SW 1271 (cell line): ENCODE measurements at places on chromosomes 12 and 14.

DNA sequence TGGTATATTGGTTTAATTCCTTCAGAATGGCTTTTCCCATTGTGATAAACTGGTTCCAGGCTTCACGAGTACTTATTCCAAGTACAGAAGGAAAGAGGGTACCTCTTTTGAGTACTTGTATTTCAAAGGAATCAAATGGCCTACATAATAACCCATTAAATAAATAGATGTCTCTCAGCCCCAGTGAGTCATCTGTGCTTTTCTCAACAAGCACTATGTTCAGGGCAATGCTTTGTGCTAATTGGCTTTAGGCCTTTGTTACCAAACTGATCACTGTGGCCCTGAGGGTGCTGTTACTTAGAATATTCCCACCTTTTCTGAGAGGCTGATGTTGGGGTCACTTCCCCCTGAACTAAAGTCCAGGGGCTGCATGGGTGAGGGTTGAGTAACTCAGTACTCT, 107.1 kb downstream of the LRRK2 start:
- DNase-seq = no peak

- DNase-seq = peak; percentile 96
Measured at GRCh38 chr12:104280717-104281458, 22.7 kb upstream of the EID3 start.

GRCh38 chr12:15044471-15044870, 71.6 kb downstream of the PDE6H start:
- DNase-seq = no peak

DNA sequence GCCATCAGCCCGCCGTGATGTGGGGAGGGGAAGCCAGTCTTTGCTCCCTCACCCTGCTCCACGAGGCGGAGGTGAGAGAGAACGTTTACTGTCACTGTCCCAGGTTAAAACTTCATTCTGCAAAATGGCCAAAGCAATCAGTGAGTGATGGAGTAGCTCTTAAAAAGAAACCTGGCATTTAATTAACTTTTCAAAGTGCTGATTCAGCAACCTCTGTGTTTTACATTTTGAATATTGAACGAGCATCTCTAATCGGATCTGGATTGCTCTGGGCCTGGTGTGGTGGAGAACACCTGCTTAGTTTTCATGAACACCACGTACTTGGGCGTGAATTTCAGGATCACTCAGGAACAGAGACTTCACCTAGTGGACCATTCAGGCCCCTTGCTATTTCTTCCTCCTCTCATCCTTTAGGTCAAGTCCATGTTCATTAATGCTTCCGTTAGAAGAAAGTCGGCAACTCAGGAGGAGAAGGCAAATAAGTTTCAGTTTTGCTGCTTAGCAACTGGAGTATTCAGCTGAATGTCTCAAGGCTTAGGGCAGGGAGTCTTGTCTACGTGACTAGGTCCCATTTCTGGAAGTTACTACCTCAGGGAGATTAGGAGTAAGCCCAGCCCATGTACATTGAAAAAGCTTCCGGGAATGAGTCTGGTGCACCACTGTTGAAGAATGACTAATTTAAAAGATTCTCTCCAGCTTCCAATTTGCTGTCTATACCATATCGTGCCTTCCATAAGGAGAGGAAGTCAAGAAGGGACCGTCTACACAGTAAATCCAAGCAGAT, 68.2 kb downstream of the IFT43 start:
- DNase-seq = no peak

- no peak for DNase-seq
Measured at GRCh38 chr12:100141998-100142850, 450 bp downstream of the BLTP3B start.

GRCh38 chr14:101851736-101852405, 90.4 kb downstream of the PPP2R5C start:
- DNase-seq = no peak

- no peak for DNase-seq
Measured at GRCh38 chr12:110546339-110546738, 36.8 kb downstream of the PPTC7 start.

GRCh38 chr14:64804754-64805260, 74.9 kb downstream of the SPTB start:
- no peak for DNase-seq

DNA sequence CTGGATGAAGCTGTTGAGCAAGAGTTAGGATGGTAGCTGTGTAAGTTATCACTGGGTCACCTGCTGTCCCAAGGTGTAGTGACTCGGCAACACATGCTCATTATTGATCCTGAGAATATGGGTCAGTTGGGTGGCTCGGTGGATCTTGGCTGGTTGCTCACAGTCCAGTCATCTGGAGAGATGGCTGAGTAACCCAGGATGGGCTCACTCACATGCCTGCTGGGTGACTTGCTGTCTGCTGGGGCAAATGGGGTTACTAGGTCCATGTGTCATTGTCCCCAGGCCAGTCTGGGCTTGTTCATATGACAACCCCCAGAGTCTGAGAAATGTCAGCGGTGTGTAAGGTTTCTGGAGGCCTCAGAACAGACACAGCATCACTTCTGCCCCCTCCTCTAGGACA, 69.5 kb downstream of the SLC15A4 start:
- no peak for DNase-seq

GRCh38 chr14:61569812-61570548, 125.3 kb upstream of the HIF1A start:
- no peak for DNase-seq

GRCh38 chr12:78248321-78248720, 417.6 kb downstream of the NAV3 start:
- DNase-seq = no peak

GRCh38 chr14:37889087-37889486, 293.7 kb downstream of the TTC6 start:
- DNase-seq = no peak

- DNase-seq = no peak
Measured at GRCh38 chr12:52838609-52839435, 4.7 kb upstream of the KRT79 start.

DNA sequence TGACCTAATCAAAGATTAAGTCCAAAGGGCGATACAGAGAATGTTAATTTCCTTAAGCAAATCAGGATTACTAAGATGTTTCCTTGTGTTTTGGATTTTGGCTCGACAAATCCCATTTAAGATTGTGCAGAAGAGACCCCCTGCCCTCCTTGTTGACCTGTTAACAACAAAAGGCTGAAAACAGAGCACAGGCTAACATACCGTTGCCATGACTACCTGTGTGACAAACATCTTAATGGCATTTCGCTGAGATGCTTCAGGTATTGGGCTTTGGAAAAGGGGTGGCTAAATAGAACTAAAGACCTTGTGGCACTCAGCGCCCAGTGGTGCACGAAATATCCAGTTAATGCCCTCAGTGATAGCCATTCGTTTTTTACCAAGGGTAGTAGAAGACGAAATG, 1532.3 kb upstream of the TMEM132C start:
- no peak for DNase-seq

DNA sequence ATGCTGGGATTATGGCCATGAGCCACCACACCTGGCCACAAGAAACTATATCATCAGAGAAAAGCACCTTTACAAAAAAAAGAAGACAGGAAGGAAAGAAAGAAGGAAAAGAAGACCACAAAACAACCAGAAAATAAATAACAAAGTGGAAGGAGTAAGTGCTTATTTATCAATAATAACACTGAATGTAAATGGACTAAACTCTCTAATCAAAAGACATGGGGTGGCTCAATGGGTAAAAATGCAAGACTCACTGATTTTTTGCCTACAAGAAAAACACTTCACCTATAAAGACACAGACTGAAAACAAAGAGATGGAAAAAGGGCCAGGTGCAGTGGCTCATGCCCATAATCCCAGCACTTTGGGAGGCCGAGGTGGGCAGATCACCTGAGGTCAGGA, 65.7 kb downstream of the MAPKAPK5 start:
- no peak for DNase-seq

GRCh38 chr14:80987235-80988032, 32.0 kb downstream of the TSHR start:
- peak; percentile 65 for DNase-seq

- no peak for DNase-seq
Measured at GRCh38 chr14:75821831-75822521, 159.8 kb downstream of the TGFB3 start.

- no peak for DNase-seq
Measured at GRCh38 chr12:56998981-56999380, 7.4 kb downstream of the ZBTB39 start.

DNA sequence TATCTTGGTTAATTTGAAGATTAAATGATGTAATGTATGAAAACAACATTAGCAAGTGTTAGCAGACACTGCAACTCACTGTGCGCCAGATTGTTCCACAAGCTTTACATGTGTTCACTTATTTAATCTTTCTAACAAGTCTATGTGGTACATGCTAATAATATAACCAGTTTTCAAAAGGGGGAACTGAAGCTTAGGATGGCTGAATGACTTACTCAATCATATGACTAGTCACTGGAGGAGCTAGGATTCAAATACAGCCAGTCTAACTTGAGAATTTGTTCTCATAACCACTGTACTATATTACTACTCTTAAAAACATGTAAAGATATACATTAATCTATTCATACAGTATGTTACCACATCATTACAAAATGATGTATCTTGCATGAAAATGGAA, 60.5 kb upstream of the LRIG3 start:
- no peak for DNase-seq

DNA sequence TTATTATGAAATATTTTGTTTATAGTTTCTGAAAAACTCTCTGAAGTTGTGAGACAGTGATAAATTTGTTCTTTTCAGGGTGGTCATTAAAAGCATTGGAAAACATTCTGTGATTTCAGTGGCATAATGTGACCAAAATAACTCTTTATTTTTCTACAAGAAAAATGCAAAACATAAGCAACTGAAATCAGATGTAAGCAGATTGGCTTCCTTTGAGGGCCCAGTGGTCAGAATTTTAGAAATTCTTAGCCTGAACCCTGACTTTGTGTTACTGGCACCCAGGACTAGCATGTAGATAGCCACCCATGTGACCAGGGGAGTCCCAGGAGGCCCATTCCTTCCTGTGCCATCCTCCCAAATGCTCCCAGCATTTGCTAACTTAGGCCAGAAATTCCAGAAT, 145.6 kb upstream of the SLC38A2 start:
- DNase-seq = no peak

- no peak for DNase-seq
Measured at GRCh38 chr14:34180434-34180833, 229.6 kb upstream of the EGLN3 start.

DNA sequence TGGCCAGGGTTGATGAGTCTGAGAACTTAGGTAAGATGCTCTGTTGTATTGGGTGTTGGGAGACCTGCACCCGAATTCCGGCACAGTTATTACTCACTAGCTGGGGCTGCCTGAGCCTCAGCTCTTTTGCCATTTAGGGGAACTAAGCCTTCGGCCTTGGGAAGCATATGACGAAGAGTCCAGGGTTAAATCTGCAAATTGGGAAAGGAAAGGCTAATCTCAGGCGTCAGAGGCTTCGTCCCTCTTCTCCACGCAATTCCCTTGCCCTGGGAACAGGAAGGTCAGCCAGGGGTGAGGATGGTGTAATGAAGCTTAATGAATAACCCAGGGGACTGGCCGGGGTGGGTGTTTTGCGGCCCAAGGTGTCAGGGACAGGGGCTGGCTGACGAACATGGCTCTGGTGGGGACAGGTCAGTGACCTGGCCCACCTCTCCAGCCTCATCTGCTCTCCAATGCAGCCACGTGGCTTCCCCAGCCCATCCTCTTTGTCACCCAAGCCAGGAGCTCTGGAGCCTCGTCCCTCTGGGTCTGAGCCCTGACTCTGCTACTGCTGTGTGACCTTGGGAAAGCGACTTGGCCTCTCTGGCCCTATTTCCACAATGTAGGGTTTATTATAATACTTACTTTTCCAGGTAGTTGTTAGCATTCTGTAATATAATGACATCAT, 3.8 kb upstream of the SDSL start:
- no peak for DNase-seq

GRCh38 chr12:94222351-94223084, 74.1 kb downstream of the PLXNC1 start:
- DNase-seq = no peak

GRCh38 chr12:13197032-13197431, 506 bp downstream of the EMP1 start:
- DNase-seq = peak; percentile 40

DNA sequence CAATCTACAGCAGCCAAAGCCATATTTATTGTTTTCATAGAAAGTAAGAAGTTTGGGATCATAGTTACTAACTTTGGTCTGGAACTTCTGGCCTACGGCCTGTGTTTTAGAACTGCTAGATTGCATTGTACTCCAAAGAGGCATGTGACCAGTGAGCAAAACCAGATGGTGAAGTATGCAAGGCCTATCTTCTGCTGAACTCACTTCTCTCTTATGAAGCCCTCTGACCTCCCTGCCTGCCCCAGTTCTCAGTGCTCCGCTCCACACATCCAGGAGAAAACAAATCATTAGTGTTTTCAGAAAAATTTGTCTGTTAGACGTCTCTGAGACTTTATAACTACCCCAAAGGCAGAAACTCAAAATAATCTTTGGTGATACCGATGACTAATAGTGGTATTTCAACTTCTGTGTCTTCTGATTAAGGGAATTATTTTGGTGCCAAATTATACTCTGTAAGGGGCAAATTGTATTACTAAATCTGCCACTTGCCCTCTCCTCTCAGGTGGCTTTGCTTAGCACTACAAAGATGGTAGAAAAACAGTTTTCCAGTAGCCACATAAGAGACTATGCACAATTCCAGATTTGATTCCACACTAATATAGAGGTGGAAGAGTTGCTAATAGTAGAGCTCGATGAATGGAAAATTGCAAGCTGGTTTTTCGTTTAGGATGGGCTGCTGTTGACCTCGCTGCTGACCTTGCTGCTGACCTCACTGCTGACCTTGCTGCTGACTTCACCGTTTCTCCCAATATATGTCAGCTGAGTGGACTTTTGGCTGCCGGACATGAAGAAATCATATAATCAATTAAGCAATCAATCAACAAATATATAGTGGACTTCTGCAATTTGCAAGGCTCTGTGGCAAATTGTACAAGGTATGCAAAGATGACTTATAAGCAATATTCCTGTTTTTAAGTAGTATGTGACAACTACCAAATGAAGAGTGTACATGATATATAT, 147.5 kb downstream of the KITLG start:
- no peak for DNase-seq

DNA sequence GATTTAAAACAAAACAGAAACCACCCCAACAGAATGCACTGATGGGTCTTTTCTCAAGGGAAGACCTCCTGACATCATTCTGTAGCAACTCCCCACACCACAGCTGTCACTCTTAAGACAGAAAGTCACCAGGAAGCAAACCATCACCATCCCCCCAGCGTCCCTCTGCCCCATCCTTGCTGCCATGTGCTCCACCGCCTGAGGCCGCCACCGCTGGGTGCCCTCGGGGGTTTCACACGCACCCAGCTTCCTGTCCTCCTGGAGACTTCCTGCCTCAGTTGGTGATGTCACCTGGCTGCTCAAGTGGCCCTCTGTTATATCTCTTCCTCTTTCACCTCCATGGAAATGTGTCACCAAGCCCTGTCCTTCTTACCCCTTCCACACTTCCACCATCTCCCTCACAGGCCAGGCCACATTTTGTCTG, 71.4 kb upstream of the GPR68 start:
- no peak for DNase-seq

DNA sequence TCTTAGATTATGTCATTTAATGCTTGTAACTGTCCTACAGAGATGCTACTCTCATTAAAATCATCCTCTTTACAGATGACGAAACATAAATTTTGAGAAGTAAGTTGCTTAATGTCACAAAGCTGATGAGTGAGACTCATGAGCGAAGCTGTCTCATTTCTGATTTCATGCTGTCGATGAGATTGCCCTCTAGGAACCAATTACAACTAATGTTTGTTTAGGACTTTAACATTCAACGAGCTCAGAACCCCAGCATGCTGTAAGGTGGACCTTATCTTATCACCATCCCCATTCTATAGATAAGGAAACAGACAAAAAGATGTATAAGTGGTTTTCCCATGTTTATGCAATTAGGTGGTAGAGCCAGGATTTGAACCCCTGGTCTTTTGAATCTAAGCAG, 23.1 kb downstream of the BHLHE41 start:
- DNase-seq = no peak
